ENCODE measurements at places on chromosomes 1 and 21.

DNA sequence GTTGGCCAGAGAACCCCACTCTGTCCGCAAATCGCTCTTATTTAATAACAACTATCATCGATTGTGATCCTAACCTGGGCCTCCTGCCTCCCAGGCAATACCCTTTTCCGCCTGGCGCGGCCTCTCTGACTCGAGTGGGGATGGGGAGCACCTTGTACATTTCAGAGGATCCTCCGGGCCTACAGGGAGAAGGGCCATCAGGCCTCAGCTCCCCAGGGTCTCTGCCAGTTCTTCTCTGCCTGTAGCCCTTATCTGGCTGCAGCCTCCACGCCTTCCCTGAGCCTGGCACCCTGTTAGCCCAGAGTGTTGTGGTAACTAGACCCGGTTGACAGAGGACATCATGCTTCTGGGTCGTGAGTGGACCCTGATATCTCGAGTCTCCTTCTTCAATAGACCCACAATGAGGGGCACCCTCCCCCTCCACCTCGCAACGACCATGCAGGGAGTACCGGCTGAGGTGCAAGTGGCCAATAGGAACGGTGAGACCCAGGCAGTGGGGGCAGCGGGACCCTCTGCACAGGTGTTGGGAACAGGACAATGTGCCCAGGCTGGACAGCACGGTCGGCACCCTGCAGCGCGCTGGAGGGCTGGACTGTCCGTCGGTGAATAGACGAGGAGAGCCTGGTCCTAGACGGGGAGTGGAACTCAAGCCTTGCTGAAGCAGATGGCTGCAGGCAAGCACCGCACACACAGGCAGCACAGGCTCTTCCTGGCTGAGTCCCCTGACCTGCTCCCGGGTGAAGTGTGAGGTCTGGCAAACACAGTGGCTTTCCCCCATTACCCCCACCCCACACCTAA is 7.1 kb upstream of the CRYBG2 start:
- no peak for DNase-seq

DNA sequence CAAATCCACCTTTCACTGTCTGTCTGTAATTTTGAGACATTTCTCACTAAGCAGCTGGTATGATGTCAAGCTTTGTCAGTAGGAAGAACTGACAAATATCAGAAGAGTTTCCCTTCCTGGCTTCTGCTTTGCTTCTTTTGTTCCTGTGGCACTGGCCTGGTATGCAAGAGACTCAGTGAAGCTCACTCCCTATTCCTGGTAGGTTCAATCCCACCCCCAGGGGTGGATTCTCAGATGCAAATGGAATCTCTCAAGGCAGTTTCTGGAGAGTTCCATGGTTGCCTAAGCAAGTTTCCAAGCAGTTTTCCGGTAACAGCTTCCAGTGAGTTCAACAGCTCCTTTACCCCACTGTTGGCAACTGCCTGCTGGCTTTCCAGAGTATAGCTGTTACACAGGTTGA is 683.4 kb downstream of the PTPRC start:
- no peak for DNase-seq

DNA sequence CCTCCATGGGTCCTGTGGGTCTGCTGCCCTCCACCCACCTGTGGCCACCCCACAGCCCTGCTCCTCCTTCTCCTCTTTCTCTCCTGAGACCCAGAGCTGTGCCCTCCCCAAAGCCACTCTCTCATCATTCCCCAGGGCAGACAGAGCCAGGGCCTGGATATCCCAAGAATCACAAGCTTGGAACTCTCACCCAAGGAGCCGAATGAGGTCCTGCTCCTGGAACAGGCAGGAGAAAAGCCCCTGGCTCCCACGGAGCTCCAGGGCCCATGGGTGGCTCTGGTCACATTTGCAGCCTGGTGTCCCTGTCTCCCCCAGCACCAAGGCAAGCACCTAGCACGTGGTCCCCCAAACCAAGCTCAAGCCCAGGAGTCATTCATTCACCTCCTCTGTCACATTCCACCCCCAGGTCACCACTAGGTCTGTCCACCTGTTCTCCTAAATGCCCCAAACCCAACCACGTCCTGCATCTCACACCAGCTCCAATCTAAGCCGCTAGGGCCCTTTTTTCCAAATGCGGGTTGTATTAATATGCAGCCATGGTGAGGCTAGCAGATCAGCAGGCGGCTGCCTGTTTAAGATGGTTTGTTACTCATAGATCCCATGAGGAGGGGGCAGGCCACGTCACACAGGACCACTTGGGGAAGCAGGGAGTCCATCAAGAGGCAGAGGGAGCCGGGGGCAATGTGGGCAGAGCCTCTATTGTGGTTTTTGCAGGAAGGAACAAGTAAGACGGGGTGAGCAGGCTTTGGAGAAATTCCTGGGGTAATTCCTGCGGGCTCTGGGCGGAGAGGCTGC is 215.5 kb upstream of the VAMP3 start:
- no peak for DNase-seq

DNA sequence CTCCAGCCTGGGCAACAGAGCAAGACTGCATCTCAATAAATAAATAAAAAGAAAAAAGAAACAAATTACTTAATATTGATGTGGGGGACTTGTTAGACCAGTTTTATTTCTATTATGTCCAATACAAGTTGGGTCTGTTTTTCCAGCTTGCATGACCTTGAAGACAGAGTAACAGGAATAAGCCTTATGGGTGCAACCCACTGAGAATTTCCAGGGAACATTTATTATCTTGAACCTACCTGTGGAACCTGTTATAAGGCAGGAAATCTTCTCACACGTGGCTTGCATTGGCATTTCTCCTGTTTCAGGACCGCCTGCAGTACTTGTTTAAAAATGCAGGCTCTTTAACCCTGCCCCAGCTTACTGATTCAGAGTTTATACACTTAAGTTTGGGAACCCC is 64.0 kb downstream of the ZBTB17 start:
- no peak for DNase-seq

DNA sequence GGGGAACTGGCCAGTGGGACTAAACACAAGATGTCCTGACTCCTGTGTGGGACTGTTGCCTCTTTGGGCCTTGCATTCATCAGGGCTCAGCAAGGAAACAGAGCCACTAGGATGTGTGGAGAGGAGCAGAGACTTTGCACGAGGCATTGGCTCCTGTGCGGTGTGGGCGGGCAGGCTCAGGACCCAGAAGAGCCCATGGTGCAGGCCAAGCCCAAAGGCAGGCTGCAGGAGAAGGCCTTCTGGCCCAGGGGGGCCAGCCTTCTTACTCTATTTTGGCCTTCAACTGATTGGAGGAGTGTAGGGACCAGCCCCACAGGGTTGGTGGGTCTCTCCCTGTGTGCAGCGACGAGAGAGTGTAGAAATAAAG is 23.5 kb downstream of the LRRC3 start:
- no peak for DNase-seq

- no peak for DNase-seq
Measured at GRCh38 chr1:181423301-181423918, 59.9 kb upstream of the CACNA1E start.

DNA sequence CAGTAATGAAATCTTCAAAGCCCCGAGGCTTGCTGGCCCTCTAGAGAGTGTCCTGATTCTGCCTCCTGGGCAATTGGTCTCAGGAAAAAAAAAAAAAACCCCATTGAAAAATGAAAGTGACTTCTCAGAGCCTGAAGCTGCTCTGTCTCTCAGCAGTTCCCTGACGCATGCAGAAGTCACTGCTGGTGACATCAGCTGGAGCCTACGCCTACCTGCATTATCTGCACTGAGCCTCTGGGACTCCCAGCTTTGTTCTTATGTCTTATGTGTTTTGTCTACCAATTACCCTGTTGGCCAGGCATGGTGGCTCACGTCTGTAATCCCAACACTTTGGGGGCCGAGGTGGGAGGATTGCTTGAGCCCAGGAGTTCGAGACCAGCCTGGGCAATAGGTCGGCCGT is 10.1 kb upstream of the SLC25A33 start:
- DNase-seq, result no peak

- no peak for DNase-seq
Measured at GRCh38 chr1:216456682-216457081, 33.4 kb upstream of the USH2A start.

DNA sequence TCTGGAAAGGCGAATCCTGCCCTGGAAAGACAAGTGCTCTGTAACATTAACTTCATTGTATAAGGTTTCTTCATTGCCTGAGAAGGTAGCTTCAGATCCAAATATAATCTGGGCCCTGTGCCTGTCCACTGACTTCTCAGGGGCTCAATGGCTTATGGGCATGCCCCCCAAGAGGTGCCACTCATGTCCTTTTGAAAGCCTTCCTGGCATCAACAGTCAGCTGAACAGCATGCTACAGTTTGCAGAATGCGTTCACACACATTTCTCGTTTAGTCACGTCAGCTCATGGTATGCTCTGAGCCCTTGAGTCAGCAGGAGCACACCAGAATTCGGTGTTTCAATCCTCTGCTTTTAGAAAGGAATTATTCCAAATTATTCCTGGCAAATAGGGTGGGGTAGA is 23.8 kb downstream of the TMCC2 start:
- DNase-seq, result no peak

DNA sequence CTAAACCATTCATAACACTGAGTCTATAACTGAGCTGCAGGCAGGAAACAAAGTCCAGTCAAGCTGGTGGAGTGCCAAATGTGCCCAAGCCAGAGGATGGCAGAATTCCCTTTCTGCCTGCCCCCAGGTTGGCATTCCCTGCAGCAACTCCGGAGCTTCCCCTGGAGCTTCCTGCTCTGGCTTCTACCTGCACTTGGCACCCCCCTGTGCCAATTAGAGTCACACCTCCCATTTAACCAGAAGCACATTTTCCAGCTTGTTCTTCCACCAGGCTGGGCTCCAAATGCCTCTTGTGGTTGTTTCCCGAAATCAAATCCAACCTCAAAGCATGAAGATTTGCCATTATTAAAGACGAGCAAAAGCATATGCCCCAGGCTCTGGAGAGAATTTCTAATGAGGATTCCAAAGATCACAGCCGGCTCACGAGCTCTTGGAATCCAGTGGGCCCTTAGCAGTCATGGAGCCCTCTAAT is 294.5 kb downstream of the RRAGC start:
- no peak for DNase-seq

- DNase-seq, result no peak
Measured at GRCh38 chr1:6694121-6694713, 7.4 kb downstream of the DNAJC11 start.

DNA sequence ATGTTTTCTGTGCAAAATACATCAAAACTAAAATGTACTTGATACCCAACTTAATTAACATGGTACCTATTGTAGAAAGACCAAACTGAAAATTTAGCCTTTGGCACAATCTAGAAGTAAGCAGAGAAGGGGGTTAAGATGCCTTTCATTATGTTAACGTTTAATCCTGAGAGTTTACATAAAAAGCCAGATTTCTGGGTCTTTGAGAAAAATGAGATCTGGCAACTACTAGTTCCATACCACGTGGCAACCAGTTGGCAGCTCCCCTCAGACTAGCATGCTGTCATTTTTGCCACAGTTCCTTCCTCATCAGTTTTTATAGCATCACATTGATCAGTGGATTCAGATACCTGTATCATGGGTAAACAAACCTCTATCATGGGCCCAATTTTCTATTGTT is 1.5 kb downstream of the RO60 start:
- DNase-seq, result no peak

GRCh38 chr1:15426492-15427279 is 11.6 kb upstream of the CTRC start:
- DNase-seq, result no peak

- no peak for DNase-seq
Measured at GRCh38 chr21:21921410-21922232, 923.4 kb downstream of the NCAM2 start.

GRCh38 chr1:184222652-184223052 is 164.2 kb upstream of the C1orf21 start:
- DNase-seq, result no peak

- no peak for DNase-seq
Measured at GRCh38 chr1:215279682-215280081, 197.1 kb downstream of the KCNK2 start.

DNA sequence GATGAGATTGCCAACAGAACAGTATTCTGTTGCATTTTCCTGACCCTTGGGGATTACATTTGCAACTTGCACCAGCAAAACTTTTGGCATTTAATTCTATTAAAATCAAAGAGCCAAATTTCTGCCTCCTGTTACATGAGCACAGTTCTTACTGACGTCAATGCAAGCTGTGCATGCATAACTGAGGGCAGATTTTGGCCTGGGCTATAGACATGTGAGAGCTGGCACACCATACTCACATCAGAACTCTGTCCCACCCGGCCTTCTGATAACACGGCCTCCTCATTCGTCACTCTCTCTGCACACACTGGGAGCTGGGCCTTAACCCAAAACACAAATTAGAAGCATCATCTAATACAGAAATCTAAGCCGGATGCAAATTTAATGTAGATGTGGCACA is 31.5 kb downstream of the PAPPA2 start:
- no peak for DNase-seq

DNA sequence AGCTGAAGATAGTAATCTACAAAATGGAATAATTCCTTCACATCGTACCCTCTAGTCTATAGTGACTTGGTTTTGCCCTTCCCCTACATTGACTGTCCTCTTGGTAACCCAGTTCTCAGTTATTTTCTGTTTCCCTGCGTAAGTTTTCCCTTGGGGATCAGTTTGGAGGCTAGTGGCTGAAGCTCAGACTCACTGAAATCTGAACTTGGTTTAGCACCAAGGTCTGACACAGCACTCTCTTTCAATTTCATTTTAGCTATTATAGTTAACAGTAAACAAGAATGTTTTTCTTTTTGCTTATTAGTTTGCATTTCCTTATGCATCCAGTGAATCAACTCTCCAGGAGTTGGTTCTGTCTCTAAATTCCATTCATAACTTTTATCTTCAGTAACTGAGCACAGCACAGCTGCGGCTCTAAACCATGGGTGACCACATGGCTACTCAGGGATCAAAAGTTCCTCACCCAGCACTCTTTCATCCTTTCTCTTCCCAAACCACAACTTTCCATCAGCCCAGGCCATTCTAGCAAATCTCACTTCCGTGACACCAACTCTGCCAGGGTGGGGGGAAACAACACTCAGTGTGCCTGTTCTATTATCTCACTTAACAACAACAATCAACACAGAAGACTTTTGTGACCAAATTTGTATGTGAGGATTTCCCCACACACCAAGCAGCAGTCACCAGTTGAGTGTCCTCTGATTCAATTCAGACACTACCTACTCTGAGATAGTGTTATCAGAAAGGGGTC is 17.6 kb upstream of the IFI6 start:
- DNase-seq, result no peak

- DNase-seq, result no peak
Measured at GRCh38 chr21:43937891-43938309, 72.9 kb downstream of the AGPAT3 start.

DNA sequence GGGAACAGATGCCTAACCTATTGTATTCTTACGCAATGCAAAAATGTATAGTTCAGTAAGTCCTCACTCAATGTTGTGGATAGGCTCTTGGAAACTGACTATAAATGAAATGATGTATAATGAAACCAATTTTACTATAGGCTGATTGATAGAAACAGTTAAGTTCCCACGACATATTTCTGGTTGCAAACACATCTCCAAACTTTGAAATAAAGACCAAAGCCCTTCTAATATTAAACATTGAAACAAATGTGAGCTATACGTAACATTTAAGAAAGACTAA is 29.1 kb downstream of the MAP3K21 start:
- DNase-seq, result no peak

- DNase-seq, result no peak
Measured at GRCh38 chr21:38479641-38480525, 18.4 kb downstream of the ERG start.

GRCh38 chr1:183578856-183579255 is 11.4 kb downstream of the NCF2 start:
- DNase-seq, result no peak

All from T-helper 22 cell (primary cell).